ENCODE measurements at places on chromosomes 16 and 17.

DNA sequence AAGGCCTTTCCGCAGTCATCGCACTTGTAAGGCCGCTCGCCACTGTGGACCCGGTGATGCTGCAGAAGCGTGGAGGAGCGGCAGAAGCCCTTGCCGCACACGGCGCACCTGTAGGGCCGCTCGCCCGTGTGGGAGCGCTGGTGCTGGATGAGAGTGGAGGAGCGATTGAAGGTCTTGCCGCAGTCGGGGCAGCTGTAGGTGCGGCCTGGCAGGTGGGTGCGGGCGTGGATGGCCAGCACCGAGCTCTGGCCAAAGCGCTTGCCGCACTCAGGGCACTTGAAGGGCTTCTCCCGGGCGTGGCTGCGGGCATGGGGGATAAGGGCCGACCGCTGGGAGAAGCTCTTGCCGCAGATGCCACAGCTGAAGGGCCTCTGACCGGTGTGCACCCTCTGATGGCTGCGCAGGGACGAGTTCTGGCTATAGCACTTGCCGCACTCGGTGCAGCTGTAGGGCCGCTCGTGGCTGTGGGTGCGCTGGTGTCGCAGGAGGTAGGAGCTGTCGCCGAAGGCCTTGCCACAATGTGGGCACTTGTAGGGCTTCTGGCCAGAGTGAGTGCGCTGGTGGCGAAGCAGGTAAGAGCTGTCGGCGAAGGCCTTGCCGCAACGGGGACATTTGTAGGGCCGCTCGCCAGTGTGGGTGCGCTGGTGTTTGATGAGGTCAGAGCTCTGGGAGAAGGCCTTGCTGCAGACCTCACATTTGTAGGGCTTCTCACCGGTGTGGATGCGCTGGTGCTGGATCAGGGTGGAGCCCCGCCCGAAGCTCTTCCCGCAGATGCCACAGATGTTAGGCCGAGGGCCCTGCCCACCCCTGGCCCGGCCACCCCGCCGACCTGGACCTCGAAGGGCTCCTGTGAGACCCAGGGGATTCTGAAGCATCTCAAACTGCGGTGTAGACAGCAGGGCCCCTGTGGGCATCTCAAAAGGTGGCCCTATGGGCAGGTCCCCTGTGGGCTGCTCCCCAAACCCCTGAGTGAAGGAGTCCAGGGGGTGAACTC lies 1.5 kb downstream of the ZNF768 start:
- no peak for DNase-seq

GRCh38 chr16:3259836-3260235 lies 3.4 kb upstream of the MEFV start:
- DNase-seq, result no peak

GRCh38 chr17:66840061-66840460 lies 5.1 kb downstream of the CACNG5 start:
- no peak for DNase-seq

DNA sequence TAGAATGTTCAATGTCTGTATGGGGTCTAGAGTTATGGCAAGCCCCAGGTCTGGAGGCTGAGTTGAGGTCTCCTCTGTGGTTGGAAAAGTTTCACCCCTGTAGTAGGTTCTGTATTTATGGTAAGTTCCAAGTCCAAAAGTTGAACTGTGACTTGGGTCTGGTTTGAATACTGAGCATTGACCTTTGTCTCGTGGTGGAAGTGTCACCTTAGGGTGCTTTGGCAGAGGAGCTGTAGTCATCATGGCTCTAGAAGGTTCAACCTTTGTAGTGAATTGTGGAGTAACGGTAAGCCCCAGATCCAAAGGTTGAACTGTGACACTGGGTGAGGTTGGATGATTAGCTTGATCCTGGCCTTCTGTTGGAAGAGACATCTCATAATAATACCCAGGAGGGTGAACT lies 17.6 kb downstream of the RDM1 start:
- no peak for DNase-seq

DNA sequence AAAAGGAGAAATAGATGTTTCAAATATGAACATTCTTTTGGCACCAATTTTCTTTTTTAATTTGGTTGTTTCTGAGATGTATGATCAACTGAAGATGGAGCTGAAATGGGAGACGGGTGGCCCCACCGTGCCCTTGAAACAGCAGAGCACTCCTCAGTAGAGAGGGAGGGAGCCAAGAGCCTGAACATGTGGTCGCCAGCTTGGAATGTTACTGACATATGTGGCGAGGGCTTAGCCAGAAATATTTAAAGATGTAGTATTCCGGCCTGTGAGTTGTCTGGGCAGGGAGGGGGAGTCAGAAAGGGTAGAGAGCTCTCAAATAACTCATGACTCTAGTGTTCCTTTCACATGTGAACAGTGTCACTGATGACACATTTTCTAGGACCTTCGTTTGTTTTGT lies 13.3 kb upstream of the MRC2 start:
- DNase-seq, result no peak

DNA sequence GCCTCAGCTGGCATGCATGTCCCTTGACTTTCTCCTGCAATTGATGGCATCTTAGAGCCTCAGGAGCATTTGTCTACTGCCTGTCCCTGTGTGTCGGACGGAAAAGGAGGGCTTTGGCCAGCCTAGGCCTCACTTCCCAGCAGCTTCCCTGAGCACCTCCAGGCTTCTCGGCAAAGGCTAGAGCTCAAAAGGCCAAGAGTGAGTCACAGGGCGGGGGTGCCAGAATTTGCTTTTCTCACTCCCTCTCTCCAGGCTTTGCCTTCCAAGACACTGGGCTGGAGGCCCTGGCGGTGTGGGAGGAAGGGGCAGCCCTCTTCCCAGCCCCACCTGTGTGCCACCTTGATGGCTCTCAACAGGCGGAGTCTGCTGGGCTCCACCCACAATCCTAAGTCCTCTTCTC lies 107.3 kb upstream of the MAF start:
- no peak for DNase-seq

DNA sequence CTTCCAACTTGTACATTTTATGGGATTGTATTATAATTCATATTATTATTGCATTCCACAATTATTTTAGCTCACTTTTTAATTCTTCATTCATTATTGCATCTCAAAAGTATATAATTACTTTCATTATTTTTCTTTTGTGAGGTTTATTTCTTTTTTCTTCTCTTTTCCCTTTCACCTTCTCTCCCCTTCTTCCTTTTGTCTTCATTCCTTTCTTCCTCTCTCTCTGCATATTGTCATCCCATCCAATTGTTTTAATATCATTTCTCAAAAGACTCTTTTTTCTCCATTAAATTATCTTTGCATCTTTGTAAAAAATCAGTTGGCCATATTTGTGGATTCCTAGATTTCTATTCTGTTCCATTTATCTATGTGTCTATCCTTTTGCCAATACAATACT lies 17.3 kb downstream of the DYNLL2 start:
- no peak for DNase-seq

DNA sequence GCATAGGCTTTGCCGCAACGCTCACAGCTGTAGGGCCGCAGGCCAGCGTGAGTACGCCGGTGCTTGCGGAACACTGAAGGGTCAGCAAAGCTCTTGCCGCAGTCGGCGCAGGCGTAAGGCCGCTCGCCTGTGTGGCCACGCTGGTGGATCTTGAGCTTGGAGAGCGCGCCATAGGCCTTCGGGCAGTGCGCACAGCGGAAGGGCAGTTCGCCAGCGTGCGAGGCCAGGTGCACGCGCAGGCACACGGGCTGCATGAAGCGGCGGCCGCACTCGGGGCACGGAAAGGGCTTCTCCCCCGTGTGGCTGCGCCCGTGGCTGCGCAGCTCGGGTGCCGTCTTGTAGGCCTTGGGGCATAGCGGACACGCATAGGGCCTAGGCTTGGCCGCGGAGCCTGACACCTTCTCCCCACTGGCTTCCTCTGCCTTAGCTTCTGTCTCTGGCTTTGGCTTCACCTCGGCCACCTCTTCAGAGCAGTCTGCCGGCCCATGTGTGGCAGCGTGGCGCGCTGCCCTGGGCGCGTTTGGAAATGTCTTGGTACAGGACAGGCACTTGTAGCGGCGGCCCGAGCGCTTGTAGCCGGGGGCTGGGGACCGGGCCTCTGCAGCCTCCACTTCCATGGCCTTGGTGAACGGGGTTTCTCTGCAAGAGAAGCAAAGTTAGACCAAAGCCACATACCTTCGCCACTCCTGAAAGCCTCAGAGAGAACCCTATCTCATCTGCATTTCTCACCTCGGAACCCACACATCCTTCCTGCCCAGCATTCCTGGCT lies 10.0 kb downstream of the ZNF668 start:
- DNase-seq, result no peak

GRCh38 chr17:39393736-39394135 lies 7.7 kb downstream of the FBXL20 start:
- no peak for DNase-seq

- no peak for DNase-seq
Observed at GRCh38 chr16:67786491-67786890, 19.9 kb downstream of the RANBP10 start.

DNA sequence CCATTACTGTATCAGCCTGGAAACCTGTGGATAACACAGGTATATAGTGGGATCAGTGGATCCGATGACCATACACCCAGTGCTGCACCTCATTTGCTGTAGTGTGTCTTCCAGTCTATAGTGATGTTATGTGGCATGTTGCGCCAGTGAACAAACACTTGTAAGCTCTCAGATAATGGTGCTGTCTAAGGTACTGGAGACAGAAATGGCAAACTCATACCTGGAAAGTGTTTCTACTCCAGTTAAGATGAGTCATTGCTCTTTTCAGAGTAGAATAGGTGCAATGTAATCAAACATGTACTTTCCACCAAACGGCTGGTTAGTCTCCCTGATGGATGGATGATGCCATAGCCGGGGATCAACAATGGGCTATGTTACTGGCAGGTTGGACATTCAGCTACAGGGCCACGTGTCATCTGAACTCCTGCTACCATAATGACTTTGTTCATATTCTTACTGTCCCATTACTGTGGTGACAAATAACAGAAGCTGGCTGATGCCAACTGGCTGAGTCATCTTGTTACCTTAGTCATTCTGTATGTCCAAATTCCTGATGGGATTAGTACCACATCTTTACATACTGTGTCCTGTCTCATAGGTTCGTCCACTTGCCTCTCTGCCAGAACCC lies 6.3 kb downstream of the CCL11 start:
- no peak for DNase-seq

GRCh38 chr17:732902-733720 lies 715 bp downstream of the TLCD3A start:
- DNase-seq, result no peak

DNA sequence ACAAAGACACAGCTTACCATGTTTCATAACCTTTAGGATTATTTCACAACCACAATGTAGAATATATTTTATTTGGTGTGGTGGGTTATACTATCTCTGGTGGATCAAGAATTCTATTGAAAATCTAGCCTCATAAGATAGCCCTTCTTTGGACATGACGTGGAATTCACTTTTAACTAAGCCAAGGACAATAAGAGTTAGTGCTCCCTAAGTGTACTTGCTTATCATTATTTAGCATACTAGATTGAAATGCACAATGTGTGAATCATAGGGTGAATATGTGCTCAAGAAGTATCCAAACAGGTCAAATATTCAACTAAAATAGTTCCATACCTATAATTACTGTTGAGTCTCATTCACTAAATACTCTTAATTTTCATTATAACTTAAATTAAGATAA lies 1179.5 kb upstream of the GOT2 start:
- no peak for DNase-seq

DNA sequence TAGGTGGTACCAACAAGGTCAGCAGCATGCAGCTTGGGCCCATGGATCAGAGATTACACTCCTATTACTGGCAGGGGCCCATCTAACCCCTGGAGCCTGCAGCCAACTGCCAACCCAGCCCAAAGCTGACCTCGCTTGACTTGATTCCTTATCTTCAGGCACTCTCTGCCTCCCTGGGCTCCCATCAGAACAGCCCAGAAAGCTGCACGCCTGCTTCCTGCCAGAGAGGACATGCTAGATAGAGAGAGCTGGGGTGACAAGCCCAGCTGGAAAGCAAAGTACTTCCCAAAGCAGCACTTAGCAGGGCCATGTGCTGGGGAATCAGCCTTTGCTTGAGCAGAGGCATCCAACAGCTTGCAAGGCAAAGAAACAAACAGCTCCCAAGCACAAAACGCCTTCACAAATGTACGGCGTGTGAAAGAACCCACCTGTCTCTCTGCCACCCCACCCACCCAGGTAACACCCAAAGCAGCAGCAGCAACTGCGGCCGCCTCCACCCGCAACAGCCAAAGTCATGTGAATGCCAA lies 74.2 kb upstream of the NLK start:
- DNase-seq, result no peak

GRCh38 chr16:88493879-88494278 lies 40.8 kb downstream of the ZFPM1 start:
- DNase-seq, result no peak
